ENCODE measurements at places on chromosomes 4 and X. TPM values are rescaled to one million over a fixed set of nuclear protein-coding genes. Genes with fewer than 3 reads are reported as not detected.

GRCh38 chrX:74606799-74607198, 7.6 kb downstream of the RLIM start:
- no peak overlapping the region for H3K27ac ChIP-seq
- H3K27me3 ChIP-seq: no peaks in the 10 kb centered on the region
- DNase-seq: no peak
- peaks cover 4% of the 10 kb centered on the region for H3K4me1 ChIP-seq
- no peak overlapping the region for H3K4me3 ChIP-seq

DNA sequence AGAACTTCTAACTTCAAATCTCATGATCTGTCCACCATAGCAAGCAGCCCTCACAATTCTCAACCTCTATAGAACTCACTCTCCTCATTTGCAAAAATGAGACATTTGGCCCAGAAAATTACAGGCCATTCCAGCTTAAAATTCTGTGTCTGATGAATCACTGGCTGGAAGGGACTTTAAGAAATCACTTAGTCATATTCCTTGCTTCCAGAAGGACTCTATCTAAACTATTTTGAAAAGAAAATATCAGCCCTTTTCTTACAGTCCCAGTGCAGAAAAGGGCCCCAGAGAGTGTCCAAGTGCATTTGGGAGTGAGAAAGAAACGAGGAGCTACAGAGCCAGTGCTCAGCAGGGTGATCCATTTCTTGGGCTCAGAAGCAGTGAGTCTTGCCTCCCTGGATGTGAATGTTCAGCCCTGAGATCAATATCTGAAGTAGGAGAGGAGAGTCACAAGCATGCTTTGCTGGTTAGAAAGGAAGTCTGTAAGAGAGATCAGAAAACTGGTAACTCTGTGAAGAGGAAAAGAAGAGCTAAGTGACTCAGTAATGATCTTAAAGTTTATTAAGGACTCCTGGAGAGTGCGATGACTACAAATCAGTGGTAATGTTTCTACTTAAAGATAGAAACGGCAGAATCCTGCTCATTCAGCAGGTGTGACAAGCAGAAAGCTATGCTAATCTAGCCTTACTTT, 139.8 kb downstream of the PALLD start:
- H3K36me3 ChIP-seq: no peaks in the 10 kb centered on the region
- H3K27ac ChIP-seq: peak overlapping the region; percentile 60
- H3K27me3 ChIP-seq: no peaks in the 10 kb centered on the region

- no peaks in the 10 kb centered on the region for H3K4me1 ChIP-seq
- H3K27me3 ChIP-seq: no peaks in the 10 kb centered on the region
- H3K36me3 ChIP-seq: no peaks in the 10 kb centered on the region
- no peak for DNase-seq
- H3K4me3 ChIP-seq: no peak overlapping the region
These were observed 94.8 kb downstream of the LARP7 start for GRCh38 chr4:112731715-112732114.

- no peaks in the 10 kb centered on the region for H3K4me1 ChIP-seq
- H3K36me3 ChIP-seq: no peaks in the 10 kb centered on the region
- H3K4me3 ChIP-seq: no peak overlapping the region
- no peaks in the 10 kb centered on the region for H3K27me3 ChIP-seq
- no peak for DNase-seq
These were observed 160.6 kb downstream of the BCOR start for GRCh38 chrX:39936886-39937770.

DNA sequence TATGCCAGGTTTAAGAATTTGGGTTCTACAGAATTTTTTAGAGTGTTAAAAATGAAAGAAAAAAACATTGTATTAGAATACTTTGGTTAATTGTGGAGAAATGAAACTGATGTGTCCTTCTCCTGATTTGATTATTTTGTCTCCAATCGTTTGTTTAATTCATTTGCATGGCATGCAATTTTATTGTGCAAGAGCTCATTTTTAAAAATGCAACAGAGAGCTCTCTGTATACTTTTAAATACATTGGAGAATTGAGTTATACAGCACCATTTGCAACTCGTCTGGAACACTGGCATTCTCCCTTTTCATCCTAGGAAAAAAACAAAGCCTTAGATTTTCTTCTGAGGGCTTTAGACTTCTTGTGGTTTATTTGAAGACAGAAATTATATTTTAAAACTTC, 689 bp downstream of the EXOC1L start:
- no peak overlapping the region for H3K4me3 ChIP-seq
- H3K4me1 ChIP-seq: no peaks in the 10 kb centered on the region
- no peak for DNase-seq
- no peak overlapping the region for H3K27ac ChIP-seq
- H3K27me3 ChIP-seq: peaks cover 9% of the 10 kb centered on the region

GRCh38 chr4:165967486-165967885, 94.4 kb downstream of the TLL1 start:
- no peaks in the 10 kb centered on the region for H3K4me1 ChIP-seq
- no peak for DNase-seq
- H3K4me3 ChIP-seq: no peak overlapping the region
- H3K27me3 ChIP-seq: no peaks in the 10 kb centered on the region
- no peaks in the 10 kb centered on the region for H3K36me3 ChIP-seq

DNA sequence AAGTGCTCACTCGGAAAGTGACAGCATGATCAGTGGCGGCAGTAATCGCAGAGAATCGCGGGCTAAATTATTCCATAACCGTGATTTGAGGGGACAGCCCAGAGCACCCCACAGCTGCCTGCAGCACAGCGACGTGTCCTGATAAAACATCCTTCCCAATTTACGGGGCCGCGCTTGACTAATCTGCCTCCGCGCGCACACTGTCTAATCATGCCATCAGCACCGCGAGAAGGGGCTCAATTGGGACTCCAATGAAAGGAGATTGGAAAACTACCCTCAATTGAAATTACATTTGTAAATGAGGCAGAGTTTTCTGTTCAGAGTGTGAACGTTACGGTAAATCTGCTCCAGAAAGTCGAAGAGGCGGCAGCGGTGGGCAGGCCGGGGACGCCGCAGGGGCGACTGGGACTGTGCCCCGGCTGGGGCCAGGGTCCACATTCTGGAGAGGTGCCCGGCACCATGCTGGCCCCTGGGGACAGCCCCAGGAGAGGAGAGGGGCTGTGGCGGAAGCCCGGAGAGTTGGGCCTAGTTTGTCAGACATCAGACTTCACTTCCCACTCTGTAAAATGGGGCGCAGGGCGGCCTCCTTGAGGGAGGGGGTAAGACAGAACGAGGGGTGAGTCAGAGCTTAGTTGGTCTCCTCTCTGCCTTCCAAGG, 107.7 kb downstream of the FAM53A start:
- peaks cover 3% of the 10 kb centered on the region for H3K4me1 ChIP-seq
- no peak for DNase-seq
- no peaks in the 10 kb centered on the region for H3K36me3 ChIP-seq
- no peak overlapping the region for H3K27ac ChIP-seq
- no peak overlapping the region for H3K4me3 ChIP-seq

GRCh38 chrX:17046478-17047097, 100.1 kb downstream of the REPS2 start:
- H3K27me3 ChIP-seq: no peaks in the 10 kb centered on the region
- DNase-seq: peak; percentile 85
- no peak overlapping the region for H3K4me3 ChIP-seq
- H3K4me1 ChIP-seq: no peaks in the 10 kb centered on the region

DNA sequence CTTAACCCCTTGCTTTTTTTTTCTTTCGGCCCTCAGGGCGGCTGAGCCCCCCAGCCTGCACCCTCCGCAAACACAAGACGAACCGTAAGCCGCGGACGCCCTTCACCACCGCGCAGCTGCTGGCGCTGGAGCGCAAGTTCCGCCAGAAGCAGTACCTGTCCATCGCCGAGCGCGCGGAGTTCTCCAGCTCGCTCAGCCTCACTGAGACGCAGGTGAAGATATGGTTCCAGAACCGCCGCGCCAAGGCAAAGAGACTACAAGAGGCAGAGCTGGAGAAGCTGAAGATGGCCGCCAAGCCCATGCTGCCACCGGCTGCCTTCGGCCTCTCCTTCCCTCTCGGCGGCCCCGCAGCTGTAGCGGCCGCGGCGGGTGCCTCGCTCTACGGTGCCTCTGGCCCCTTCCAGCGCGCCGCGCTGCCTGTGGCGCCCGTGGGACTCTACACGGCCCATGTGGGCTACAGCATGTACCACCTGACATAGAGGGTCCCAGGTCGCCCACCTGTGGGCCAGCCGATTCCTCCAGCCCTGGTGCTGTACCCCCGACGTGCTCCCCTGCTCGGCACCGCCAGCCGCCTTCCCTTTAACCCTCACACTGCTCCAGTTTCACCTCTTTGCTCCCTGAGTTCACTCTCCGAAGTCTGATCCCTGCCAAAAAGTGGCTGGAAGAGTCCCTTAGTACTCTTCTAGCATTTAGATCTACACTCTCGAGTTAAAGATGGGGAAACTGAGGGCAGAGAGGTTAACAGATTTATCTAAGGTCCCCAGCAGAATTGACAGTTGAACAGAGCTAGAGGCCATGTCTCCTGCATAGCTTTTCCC, 3.4 kb downstream of the MSX1 start:
- H3K4me3 ChIP-seq: no peak overlapping the region
- H3K27ac ChIP-seq: no peak overlapping the region
- no peak for DNase-seq
- no peaks in the 10 kb centered on the region for H3K36me3 ChIP-seq
- H3K27me3 ChIP-seq: peaks cover 76% of the 10 kb centered on the region
- H3K4me1 ChIP-seq: peaks cover 57% of the 10 kb centered on the region

GUCY1A1 gene
- total RNA-seq: 4.1 TPM

FHL1 gene
- total RNA-seq: 1,286 TPM

PIGA gene
- total RNA-seq: 44.2 TPM

IQCM gene
- not detected for total RNA-seq

TMPRSS11A gene
- 0.73 TPM for total RNA-seq

Measured in stomach (tissue), 19 donors.